ENCODE measurements at places on chromosomes 6 and 20.

DNA sequence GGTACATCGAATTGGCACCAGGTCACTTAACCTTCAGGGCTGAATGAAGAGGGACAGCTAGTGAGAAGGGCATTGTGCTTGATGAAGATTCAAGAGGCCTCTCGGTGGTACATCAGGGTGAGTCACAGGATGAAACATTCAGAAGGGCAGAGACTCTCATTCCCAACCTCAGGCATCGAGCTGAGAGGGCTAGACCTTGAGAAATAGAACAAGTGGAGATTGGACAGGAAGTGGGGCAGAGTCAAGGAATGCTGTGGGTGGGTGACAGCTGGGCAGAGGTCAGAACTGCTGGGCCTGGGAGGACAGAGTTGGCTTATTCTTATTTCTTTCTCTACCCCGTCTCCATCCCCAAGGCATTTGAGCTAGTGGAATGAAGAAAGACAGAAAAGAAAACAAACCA lies 126.0 kb downstream of the SCML4 start:
- DNase-seq: no peak

- no peak for DNase-seq
Measured at GRCh38 chr20:10667560-10668167, 6.1 kb downstream of the JAG1 start.

- no peak for DNase-seq
Measured at GRCh38 chr6:72863131-72863530, 241.3 kb downstream of the KCNQ5 start.

DNA sequence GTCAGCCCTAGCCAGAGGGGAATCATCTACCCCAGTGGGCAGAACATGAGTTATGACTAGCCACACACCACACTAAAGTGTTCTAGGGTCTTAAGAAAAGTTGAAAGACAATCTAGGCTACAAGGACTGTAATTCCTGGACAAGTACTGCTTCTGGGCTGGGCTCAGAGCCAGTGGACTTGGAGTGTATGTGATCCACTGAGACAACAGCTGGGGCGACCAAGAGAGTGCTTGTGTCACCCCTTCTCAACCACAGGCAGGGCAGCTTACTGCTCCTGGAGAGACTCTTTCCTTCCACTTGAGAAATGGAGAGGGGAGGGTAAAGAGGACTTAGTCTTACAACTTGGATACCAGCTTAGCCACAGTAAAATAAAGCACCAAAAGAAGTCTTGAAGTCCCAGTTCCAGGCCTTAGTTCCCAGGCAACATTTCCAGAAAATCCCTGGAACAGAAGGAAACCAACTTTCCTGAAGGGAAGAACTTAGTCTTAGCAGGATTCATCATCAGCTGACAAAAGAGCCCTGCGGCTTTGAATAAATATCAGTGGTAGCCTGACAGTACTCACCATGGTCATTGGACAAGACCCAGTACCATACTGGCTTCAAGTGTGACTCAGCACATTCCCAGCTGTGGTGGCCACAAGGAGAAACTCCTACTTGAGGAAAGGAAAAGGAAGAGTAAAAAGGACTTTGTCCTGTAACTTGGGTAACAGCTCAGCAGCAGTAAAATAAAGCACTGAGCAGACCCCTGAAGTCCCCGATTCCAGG lies 355.1 kb upstream of the ADGRB3 start:
- DNase-seq: no peak

GRCh38 chr6:145836170-145836569 lies 21.6 kb upstream of the FBXO30 start:
- no peak for DNase-seq

DNA sequence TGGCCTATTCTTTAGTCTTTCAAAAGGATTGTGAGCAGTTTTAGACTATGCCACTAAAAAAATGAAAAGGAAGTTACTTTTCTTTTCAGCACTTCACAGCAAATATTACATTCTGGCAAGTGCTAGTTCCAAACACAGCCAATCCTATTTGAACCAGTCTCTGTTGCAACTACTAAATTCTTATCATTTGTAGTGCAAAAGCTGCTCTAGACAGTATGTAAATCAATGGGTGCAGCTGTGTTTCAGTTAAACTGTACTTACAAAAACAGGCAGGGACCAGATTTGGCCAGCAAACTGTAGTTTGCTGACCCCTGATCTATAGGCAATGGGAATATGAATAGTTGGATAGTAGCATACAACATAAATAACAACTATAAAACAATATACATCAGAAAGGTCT lies 68.1 kb upstream of the TULP1 start:
- no peak for DNase-seq

- no peak for DNase-seq
Measured at GRCh38 chr6:5044866-5045265, 40.3 kb upstream of the PPP1R3G start.

DNA sequence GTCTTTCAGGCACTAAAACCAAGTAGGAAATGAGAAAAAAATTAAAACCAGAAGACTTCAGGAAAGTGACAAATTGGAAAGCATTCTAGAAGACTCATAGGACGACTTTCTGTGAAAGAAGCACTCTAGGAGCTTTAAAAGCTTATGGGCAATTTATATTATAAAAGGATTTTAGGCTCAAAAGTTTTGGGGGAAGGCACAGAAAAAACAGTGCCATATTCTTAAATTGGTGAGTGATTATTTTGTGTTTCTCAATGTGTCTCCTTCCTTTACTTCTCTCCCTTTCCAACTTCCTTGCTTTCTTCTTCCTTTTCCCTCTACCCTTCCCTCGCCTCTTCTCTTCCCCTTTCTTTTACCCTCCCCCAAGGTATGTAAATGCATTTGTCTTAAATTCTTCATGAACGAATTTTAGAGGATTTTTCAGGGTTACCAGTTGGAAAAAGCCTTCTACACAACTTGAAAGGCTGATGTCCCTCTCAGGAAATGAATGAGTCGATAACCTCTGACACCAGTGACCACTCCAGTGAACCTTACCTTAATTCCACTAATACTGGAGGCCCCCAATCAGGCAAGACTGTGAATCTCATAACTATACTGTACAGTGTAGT lies 2.6 kb upstream of the LIN28B start:
- DNase-seq: no peak

GRCh38 chr20:16027686-16028085 lies 545.6 kb downstream of the KIF16B start:
- DNase-seq: no peak

- no peak for DNase-seq
Measured at GRCh38 chr6:163387317-163387716, 27.2 kb upstream of the QKI start.

All from retinal pigment epithelial cell (primary cell).